Spleen (tissue), 13 donors: ENCODE measurements at places on chromosomes 1 and 21.

GRCh38 chr1:159889821-159890252, 10.1 kb downstream of the CFAP45 start:
- DNase-seq: no peak

DNA sequence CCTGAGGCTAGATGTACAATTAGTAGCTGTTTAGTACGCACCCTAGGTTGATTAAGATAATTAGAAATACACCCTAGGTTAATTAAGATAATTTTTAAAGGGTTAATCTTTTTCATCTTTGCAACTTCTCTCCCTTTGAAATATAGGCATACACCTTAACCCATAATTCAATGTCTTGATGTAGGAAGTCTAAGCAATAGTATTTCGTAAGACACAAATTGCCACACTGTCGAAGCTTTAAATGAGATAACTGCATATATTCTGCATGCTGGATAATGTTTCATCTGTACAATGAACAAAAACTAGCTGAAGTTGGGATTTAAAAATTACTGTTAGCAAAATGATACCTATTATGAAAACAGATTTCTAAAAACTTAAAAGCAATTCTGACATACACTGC, 122.9 kb downstream of the EVI5 start:
- no peak for DNase-seq

- DNase-seq: no peak
These were observed 3.2 kb upstream of the PROX1 start for GRCh38 chr1:213984387-213985208.

DNA sequence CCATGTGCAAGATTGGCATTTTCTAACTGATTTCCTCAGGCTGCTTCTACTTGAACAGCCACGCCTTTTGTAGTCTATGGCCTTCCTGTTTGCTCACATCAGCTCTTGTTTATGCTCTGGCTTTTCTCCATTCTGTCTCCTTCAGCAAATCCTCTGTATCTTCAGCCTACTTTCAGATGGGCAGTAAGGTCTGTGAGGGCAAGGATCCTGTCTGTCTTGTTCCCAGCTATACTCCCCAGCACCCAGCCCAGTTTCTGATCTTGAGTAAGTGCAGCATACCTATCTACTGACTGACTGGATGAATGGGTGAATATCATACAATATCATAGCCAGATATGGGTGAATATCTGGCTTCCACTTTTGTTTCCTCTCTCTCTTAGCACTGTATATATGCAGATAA, 438.1 kb downstream of the LMO4 start:
- no peak for DNase-seq

DNA sequence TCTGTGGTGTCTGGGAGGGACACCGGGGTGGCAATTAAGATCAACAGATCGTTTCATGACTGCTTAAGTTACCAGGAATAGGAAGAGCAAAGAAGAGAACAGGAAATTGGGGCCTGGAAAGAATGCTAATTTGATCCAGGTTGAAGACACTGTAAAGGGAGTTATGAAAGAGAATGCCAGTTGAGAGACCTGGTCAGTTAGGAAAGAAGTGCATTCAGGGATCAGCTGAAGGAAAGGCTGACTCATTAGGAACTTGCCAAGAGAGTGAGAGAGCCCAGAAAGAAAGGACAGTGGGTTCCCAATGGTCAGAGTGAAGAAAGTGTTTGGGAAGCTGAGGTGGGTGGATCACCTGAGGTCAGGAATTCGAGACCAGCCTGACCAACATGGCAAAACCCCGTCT, 119.6 kb downstream of the UBE2U start:
- no peak for DNase-seq

GRCh38 chr1:102047724-102048123, 51.0 kb upstream of the OLFM3 start:
- DNase-seq: no peak

DNA sequence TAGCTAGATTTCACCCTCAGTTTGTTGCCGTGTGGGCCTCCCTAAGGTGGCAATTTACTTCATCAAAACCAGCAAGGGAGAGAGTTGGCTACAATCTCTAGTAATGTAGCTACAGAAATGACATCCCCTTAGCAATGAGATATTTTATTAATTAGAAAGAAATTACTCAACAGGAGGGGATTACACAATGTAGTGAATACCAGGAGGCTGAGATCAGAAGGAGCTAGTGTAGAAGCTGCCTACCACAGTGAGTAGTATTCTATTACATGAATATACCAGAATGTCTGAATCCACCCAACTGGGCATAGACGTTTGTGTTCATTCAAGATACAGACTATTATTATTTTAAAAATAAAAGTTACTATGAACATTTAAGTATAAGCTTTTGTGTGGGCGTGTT, 868.2 kb upstream of the CXADR start:
- DNase-seq: no peak

DNA sequence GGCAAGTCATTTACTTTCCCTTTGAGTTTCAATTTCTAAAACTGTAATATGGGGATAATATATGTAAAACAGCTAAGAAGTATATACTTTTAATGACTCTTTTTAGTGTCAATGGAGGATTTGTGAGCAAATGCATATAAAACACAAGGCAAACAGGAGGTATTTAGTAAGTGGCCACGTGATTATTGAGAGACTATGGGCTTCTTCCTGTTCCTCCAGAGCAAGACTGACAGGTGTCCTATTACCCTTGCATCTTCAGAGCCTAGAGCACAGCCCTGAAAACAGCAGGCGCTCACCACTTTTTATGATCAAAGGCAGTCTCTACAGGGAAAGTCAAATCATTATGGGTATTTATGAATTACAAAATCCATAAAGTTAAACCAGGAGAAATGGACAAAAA, 941 bp upstream of the ROR1 start:
- no peak for DNase-seq

- DNase-seq: no peak
These were observed 206.3 kb downstream of the SIPA1L2 start for GRCh38 chr1:232423591-232423990.

GRCh38 chr1:13992489-13993285, 292.7 kb downstream of the PRDM2 start:
- DNase-seq: no peak

GRCh38 chr1:99751877-99752504, 14.4 kb downstream of the FRRS1 start:
- DNase-seq: no peak

DNA sequence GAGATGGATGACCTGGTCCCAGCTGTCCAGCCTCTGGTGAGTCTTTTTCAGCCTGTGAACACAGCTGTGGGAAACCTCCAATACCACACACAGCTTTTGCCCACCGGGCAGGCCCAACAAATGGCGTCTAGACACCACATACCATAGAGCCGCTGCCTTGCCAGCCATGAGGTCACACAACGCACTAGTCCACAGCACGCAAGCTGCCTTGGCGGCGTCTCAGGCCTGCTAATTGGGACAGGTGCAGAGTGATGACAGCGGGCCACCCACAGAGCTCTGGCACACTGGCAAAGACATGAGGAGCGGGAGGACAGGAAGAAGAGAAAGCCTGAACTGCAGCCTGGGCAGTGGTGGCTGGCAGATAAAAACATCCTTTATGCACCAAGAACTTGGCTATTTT, 125.5 kb downstream of the ADAMTS1 start:
- DNase-seq: no peak

DNA sequence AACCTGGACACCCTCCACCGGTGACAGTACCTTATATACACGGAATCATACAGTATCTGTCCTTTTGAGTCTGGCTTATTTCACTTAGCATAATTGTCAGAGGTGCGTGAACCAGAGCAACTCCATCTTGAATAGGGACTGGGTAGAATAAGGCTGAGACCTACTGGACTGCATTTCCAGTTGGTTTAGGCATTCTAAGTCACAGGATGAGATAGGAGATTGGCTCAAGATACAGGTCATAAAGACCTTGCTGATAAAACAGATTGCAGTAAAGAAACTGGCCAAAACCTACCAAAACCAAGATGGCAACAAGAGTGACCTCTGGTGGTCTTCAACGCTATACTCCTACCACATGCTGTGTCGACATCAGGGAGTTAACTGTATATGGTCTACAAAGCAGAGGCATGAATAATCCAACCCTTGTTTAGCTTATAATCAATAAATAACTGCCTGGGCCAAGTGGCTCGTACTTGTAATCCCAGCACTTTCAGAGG, 1.4 kb upstream of the FDPS start:
- no peak for DNase-seq

DNA sequence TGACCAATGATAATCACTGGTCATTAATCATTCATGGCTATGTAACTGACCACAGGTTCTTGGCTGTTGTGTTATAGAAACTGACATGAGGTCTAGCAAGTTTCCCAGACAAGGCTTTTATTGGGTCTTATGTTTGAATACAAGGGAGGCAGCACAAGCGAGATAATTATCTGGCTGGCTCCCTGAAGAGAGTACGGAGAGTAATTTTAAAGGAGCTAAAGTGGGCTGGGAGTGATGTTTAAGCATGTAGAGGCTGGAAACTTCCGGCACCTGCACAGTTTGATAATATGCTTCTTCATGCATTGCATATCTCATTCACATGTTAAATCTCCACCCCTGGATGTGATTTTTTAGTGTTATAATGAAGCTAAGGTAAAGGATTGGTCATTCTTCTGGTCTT, 116.2 kb upstream of the KCNK1 start:
- no peak for DNase-seq

DNA sequence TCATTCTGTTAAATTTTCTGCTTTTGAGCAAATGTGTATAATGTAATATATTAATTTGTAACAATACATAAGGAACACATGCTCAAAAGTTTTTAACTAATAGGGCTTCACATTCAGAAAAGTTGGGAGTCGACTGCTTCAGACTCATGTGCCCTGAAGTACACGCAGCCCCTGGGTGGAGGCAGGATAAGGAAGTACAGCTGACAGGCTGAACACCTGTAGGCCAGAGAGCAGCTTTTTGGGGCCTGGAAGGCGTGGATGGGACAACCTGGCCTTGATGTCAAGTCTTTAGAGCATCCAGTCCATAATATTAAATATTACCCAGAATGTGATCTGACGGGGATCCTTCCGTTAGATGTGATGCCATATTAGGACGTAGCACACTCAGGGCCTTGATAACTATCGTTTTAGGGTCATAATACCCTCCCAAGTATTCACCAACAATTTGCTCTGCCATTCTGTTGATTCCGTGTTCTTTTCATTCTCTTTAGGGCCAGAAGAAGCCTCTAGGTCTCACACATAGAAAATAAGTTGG, 485.2 kb downstream of the SIPA1L2 start:
- DNase-seq: no peak

DNA sequence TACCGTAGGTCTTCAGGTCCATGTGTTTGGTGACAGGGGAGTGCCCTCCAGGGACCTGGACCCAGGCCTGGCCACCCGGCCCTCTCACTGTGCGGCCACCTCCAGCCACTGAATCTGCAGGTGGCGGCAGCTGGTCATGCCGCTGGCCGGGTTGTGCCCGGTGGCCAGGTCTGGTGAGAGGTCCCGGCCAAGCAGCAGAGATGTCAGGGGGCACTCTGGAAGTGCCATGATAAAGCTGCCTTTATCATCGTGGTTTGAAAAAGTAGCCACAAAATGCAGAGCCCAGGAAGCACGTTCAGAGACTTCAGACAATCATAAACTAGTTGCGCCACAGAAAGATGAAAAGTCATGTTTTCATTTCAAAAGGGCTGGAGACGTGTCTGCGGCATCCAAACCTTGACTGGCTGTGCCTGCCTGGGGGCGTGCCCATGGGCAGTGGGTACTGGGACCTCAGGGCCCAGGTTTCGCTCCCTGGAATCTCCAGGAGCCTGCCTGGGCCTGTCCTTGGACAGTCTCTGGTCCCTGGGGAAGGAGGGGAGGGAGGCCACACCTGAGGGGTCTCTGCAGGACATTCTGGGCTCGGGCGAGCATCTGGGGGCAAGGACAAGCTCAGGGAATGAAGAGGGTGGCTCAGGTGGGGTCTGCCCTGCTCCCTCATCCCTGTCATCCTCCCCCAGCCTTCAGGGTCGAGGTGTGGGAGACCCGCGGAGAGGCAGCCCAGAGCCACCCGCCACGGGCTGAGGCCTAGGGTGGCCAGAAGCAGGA, 44.9 kb downstream of the COL18A1 start:
- peak; percentile 62 for DNase-seq

DNA sequence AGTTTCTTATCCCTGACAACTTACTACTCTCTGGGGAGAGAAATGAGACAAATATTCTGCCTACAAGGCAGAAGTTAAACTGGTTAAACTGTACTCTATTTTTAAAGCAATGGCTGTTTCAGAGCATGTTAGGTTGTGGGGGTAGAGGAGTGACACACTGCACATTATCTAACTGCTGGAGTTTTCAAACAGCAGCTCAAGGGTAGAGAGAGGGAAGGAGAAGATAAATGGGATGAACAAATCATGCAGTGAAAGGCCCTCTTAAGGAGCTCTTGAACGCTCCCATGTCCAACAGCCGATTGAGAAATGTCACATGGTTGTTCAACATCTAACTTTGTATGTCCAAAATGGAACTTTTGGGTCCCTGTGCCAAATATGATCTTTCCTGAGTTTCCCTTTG, 14.0 kb upstream of the IFI44L start:
- DNase-seq: no peak

DNA sequence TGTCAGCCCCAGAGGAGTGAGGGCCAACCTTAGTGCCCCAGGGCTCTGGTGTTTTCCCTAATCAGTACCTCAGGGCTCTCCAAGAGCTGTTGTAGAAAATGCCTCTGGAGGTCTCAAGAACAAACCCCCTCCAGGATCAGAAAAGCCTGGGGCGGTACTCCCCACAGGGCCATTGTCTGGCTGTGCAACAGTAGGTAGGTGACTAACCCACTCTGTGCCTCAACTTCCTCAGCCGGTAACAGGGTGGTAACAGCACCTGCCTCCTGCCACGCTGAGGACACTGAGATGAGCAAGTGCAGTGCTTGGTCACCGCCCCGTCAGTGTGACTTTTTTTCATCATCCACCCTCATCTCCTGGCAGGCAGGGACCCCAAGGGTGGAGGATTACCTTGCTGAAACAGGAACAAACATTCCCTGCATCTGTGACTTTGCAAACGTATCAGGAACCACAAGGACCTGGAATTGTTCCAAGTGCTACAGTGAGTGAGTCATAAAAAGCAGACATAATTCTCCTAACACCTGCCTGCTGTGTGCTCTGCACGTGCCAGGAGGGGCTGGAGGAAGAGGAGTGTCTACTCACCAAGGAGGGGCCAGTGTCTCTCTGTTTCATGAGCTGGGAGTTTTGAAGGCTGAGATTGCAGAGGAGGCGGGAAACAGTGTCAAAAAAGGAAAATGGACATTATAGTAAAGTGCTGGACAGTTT, 440.8 kb downstream of the NPHP4 start:
- DNase-seq: no peak

- DNase-seq: no peak
These were observed 89.3 kb downstream of the PLD5 start for GRCh38 chr1:242435200-242435599.
